ENCODE measurements at places on chromosomes 13 and 19.

DNA sequence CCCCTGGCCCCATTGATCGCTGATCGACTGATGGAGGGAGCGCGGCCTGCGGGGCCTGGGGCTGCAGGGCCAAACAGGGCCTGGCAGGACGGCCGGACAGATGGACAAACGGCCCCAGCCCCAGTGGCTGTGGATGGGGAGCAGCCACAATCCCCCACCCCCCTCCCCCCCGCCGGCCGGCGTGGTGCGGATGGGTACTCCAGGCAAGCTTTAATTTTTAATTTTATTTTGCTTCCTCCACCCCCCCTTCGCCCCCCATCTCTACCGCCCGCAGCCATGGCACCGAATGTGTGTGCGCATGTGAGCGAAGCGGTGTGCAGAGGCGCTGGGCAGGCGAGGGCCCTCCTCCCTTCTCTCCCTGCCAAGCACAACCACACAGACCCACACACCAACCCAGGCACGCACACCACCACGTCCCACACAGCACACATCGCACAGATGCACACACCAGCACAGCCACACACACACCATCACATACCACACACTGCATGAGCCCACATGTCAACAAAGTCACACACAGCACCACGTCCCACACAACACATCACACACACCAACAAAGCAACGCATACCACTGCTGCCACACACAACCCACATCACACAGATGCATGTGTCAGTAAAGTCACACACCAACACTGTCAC, 12.4 kb downstream of the ERFL start:
- DNase-seq, result no peak

DNA sequence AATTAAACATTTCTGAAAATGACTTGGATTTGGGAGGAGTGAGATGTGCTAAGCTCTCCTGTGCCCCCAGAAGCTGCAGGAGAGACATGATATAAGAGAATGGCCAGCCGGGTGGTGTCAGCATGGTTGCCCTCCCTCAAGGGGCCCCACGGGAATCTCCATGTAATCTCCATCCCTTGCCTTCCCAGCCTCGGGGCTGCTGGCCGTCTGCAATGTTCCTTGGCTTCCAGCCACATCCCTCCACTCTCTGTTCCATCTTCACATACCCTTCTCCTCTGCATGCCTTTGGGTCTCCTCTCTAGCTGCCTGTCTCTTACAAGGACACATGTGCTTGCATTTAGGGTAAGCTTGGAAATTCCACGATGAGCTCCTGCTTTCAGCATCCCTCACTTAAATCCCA, 172.0 kb downstream of the TSHZ3 start:
- no peak for DNase-seq

DNA sequence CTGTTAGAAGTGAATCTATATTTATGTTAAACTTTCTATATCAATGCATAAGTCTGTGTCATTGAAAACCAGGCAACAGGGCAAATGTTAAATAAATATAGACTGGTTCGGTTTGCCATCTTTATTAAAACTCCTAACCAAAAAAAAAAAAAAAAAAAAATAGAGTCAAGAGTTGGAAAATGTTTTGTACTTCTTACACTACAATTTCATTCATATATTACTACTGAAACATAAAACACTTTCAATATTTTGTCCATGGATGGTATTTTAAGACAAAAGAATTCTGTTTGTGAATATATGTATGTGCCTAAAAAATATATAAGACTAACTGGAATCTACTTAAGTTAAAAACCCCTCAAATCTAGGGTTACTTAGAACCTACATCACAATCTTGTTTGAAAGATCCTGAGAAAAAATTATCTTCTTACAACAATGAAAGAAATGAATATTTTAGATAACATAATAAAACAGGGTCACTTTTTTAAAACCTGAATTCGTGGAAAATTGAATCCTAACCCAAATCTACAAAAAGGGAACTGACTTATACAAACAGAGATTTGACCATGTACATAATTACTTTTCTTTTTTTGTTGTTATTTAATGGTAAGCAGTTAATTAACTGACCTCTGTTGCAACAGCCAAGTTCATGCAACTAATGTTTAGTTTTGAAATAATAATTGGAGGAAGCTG, 5.1 kb downstream of the DACH1 start:
- DNase-seq, result no peak

GRCh38 chr13:91664039-91664438, 265.6 kb downstream of the GPC5 start:
- no peak for DNase-seq
